ENCODE measurements at places on chromosomes 7 and 10.

GRCh38 chr7:12578930-12579640 is 8.6 kb downstream of the SCIN start:
- DNase-seq: no peak

DNA sequence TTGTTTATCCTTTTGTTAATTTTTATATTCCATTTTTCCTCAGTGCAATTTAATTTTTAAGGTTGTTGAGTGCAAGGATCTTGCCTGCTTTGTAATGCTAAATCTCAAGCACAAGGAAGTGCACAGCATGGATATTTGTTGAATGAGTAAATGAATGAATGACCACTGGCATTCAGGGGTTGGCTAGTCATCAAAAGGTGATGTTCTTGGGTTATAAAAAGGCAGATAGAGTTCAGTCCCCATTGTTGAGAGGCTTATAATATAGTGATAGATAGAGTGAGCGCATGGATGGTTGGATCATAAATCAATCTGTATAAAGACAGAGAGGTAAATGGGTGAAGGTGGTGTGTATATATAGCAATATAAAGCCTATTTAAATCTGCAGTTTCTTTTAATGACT is 193.2 kb upstream of the KLF6 start:
- no peak for DNase-seq

- no peak for DNase-seq
Observed at GRCh38 chr10:133104068-133104962, 16.6 kb downstream of the ADGRA1 start.

- DNase-seq: no peak
Observed at GRCh38 chr7:82633592-82633991, 190.0 kb upstream of the CACNA2D1 start.

GRCh38 chr7:79272066-79272669 is 181.3 kb downstream of the MAGI2 start:
- DNase-seq: no peak

GRCh38 chr10:127153181-127153580 is 43.2 kb downstream of the INSYN2A start:
- DNase-seq: no peak

DNA sequence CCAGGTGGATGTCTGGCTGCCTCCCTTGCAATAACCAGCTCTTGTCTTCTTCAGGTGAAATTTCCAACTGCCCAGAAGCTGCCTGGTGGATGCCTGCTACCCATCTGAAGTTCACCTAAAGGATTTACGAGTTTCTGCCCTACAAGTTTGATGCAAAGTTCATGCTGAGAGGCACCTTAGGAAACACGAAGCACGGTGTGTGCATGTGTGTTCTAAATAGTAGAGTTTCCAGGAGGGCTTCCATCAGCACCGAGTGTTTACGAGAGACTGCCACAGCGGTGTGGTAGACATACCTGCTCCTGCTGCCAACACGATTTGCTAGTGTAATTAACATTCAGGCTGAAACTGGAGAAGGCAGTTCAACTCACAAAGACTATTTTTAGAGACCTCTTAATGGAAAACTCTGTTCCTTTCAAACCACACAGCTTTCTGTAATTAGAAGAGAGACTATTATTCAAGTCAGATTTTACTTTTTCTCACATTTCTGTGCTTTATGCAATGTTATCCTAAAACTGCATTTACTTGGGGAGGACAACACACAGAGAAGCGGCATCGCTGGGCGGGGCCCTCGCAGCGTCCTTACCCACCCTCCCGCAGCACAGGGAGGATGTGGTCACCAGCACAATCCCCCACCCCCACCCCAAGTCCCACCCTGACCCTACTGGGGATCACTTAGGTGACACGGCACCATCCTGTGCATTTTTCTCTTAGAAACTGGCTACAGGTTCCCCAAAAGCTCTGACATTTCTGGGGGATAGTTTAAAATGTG is 15.5 kb upstream of the CPXM2 start:
- no peak for DNase-seq

- no peak for DNase-seq
Observed at GRCh38 chr10:6702030-6702429, 122.0 kb upstream of the PRKCQ start.

GRCh38 chr7:6172910-6173295 is 99.5 kb downstream of the CYTH3 start:
- DNase-seq: no peak

GRCh38 chr10:97701438-97702069 is 12.0 kb upstream of the MARVELD1 start:
- peak; percentile 68 for DNase-seq
